ENCODE measurements at places on chromosomes 6 and 20.

GRCh38 chr20:39876976-39877635 lies 811.9 kb downstream of the MAFB start:
- DNase-seq, result no peak

- no peak for DNase-seq
Measured at GRCh38 chr6:146898069-146898887, 299.5 kb downstream of the ADGB start.

GRCh38 chr6:130041594-130041993 lies 23.2 kb downstream of the L3MBTL3 start:
- DNase-seq, result no peak

DNA sequence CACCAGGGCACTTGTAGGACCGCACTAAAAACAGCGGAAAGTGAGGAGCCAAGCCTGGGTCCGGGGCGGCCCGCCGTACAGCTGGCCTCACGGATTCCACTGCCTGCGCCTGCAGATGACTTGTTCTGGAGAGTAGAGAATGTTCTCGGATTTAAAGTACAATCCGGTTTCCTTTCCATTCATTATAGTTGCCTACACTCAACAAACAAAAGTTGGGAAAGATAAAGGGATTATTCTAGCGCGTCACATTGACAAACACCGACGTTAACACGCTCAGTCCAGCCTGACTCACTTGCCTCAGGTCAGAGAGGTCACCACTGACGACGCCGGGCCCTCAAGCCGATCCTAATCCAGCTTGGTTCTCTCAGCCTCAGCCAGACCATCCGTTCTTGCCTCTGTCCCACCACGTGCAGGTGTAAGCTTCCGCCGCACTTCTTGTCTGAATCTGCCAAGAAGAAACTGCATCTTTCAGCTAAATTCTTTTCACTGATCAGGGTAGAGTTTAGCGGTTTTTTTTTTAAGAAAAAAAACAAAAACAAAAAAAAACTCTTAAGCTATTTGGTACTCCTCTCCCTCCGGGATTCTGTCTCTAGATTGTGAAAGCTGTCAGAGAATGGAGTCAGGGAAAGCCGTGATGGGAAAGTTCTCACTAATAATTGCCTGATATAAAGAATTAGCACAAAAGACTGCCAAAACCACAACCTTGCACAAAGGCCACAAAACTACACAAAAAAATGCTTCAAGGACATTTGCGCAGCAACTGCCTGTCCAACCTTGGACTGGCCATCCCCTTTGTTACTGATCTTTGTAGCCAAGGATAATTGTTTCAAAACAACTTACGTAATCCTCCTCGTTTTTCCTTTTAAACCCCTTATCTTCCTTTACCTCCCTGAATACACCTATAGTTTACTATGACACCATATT lies 1.1 kb upstream of the PHF10 start:
- DNase-seq, result no peak

DNA sequence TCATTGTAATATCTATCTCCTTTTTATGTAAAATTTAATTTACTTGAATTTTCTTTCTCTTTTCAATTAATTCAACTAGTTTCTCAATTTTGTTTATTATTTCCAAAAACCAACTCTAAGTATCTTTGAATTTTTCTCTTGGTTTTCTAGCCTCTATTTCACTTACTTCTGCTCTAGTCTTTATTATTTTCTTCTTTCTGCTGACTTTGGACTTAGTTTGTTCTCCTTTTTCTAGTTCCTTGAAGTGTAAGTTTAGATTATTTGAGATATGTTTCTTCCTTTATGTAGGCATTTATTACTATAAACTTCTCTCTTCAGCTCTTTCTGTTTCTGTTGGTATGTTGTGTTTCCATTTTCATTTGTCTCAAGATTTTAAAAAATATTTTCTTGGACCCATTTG lies 70.8 kb downstream of the TNFAIP3 start:
- no peak for DNase-seq

DNA sequence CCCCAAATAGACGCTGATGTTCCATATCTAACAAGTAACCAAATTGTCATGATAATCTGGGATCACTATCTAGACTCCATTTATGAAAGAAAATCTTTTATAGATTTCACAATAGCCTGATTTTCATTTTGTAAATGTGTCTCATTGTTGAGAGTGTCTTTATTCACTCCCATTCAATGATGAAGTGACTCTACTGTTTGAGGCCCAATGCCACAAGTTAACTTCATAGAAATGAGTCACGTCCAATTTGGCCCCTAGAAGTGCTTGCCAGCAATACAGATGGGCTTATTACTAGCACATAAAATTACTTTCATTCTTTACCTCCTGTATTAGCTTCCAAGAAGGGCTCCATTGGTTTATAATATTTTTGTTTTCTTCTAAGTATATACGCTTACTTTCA lies 6.3 kb downstream of the IPCEF1 start:
- no peak for DNase-seq

DNA sequence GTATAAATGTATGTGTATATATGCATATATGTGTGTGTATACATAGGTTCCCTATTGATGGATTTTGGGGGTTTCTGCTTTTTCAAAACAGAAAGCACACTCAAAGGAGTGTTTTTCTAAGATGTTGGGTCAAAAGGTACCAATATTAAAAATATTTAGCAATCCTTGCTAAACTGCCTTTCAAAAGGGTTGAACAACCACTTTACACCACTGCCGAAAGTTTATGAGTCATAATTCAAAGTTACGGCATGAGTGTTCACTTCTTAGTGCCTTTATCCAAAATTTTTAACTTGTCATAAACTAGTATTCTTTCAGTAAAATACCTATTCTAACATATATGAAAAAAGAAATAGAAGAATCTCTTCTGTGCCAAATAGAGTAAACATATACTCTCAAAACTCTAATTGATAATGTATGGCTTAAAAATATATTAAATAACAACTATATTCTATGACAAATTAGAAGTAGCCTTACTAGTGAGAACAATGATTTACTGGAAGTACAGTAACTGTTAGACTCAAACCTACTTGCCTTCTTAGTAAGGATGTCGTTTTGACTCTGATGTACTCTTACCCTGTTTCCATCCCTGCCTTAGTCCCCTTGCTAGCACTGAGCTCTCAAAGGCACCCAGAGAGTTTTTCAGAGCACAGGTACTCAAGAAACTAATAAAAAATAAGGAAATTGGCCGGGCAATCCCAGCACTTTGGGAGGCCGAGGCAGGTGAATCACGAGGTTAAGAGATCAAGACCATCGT lies 136.1 kb downstream of the INSM1 start:
- DNase-seq, result no peak

DNA sequence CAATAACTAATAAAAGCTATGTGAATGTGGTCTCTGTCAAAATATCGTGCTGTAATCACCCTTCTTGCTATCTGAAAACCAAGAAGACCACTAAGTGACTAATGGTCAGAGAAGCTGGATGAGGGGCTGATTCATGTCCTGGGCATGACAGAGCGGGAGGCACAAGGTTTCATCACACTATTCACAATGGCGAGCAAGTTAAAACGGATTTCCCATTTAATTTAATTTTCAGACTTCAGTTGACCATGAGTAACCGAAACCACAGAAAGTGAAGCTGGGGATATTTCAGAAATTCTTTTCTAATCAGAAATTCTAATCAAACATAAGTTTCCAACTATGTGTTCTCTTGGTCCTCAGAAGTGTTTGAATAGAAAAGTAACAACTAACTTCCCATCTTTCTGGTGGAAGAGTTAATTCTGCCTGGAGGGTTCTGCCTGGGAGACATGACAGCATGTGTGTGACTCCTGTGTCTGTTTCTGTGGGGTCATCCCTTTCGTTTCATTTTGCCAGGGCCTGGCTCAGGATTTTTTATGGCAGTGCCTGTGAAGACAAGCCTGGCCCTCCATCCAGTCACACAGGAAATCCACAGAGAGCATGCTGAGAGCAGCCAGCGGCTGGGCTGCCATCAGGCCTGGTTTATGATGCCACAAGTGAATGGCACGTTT lies 98.9 kb downstream of the FAM120B start:
- DNase-seq, result no peak

GRCh38 chr6:152598901-152599537 lies 38.1 kb downstream of the SYNE1 start:
- DNase-seq, result no peak

GRCh38 chr6:30806581-30807183 lies 62.3 kb upstream of the IER3 start:
- no peak for DNase-seq

DNA sequence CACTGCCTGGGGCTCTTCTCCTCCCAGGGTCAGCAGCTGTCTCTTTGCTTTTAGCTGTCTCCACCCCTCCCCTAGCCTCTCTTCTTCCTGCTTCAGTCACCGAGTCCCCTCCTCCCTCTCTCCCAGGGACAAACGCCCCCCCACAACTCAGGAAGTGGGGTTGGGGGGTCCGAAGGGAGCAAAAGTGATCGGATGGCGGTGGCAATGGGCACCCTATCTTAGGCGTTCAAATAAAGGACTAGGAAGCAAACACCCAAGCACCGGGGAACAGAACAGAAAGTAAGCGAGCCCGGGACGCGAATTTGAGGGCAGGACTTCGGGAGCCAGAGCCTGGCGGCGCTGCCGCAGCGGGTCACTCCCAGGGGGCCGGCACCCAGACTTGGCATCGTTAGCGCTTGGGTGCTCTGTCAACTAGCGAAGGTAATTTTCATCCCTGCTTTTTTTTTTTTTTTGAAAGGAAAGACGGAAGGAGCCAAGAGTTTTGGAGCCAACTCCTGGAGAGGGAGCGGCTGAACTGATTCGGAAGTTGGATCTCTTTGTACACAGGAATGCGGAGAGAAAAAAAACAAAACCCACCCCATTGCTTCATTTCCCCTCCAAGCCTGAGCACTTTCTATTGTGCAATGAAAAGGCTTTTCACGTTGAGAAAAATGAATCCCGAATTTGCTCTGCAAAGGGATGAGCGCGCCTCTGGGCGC lies 815 bp upstream of the ITPR3 start:
- DNase-seq, result no peak

- no peak for DNase-seq
Measured at GRCh38 chr20:63692436-63693082, 3.9 kb upstream of the TNFRSF6B start.

DNA sequence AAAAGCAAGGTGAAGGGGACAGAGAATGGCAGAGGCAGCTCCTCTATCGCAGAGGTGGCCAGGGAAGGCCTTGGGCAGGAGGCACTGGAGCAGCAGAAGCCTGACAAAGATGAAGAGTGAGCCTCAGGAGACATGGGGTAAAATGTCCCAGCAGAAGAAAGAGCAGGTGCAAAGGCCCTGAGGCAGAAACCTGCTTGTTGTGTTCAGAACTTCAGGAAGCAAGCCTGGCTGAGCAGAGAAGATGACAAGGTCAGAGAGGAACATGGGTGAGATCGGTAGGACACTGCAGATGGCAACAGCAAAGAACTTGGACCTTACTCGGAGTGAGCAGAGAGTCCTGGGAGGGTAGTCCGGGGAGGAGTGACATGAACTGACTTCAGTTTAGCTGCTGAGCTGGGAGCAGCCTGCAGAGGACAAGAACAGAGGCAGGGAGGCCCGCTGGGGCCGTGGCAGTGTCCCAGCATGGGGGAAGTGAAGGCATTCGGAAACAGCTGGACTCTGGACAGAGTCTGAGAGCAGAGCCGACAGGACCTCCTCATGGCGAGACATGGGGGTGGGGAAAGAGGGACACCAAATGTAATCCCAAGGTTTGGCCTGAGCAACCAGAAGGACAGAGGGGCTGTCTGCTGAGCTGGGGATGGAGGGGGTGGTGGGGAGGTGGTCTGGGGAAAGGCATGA lies 106.3 kb downstream of the PREX1 start:
- DNase-seq, result no peak

Data from T follicular helper cell (primary cell).